Astrocyte (in vitro differentiated cells and primary cell): ENCODE measurements at places on chromosomes 3 and 15. TPM values are rescaled to one million over a fixed set of nuclear protein-coding genes. Genes with fewer than 3 reads are reported as not detected.

Gene NUSAP1
- total RNA-seq = 6.5 and 7.7 TPM in 2 replicates

Gene ARRDC4
- total RNA-seq = 30.4 and 42.4 TPM in 2 replicates

GRCh38 chr15:34696506-34696905 is 58.3 kb downstream of the GJD2 start:
- no peaks in the 10 kb centered on the region for H3K36me3 ChIP-seq
- H3K27me3 ChIP-seq = no peaks in the 10 kb centered on the region
- DNase-seq = no peak
- no peak overlapping the region for H3K27ac ChIP-seq

DNA sequence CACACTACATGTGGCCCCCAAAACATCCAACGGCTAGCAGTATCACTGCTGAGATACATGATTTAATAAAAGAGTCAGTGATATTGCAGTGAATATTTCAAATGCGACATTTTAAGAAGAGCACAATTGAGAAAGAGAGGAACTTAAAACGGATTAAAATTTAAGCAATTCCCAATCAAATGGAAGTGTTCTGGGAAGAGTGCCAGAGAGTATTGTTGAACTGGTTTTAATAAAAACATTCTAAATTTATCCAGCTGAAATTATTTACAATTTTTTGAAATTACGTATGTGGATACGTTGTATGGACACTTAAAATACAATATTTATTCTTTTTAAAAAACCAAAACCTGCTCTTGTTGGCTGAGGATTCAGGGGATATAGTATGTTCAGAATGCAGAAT is 117.7 kb downstream of the C3orf38 start:
- H3K27me3 ChIP-seq = no peaks in the 10 kb centered on the region
- H3K4me1 ChIP-seq = no peaks in the 10 kb centered on the region
- H3K27ac ChIP-seq = no peak overlapping the region

Gene VWA5B2
- 0.23 TPM in 1 of 2 replicates, not detected in the other for total RNA-seq
